ENCODE measurements at places on chromosomes 2 and 18.

DNA sequence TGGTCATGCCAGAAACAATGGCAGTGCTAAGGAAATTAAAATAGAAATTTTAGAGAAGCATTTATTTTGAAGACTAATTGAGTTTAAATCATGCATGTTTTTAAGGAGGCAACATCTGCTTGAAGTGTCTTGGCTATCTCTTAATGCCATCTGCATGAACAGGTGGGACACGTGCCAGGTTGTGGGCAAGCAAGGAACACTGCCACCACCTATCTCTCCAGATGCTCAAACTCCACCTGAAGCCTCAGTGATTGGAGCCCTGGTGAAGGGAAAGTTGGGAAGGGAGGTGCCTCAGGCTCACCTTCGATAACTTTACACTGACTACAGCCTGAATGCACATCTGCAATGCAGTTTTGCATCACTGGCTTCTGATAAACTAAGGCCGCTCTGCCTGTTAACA, 91.5 kb downstream of the TPGS2 start:
- no peaks in the 10 kb centered on the region for H3K36me3 ChIP-seq
- no peak overlapping the region for H3K4me3 ChIP-seq
- no peaks in the 10 kb centered on the region for H3K4me1 ChIP-seq
- no peak overlapping the region for H3K27ac ChIP-seq
- H3K27me3 ChIP-seq: no peaks in the 10 kb centered on the region
- DNase-seq: no peak

DNA sequence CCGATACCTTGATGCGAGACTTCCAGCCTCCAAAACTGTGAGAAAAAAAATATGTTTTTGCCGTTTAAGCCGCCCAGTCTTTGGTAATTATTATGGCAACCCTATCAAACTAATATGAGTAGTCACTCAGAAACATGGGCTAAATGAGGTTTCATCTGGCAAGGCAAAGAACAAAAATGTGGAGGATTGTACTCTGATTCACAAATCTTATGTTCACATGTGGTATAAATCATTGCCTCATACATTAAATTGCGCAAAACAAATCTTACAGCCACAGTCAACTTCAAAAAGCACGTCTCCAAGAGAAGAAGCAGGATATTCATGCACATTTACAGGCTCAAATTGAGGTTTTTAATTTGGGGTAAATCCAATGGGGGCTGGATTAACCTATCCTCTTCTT, 1435.4 kb upstream of the LRRTM1 start:
- H3K27me3 ChIP-seq: no peaks in the 10 kb centered on the region
- H3K36me3 ChIP-seq: no peaks in the 10 kb centered on the region
- H3K27ac ChIP-seq: no peak overlapping the region
- no peak overlapping the region for H3K4me3 ChIP-seq
- no peaks in the 10 kb centered on the region for H3K4me1 ChIP-seq

- H3K36me3 ChIP-seq: no peaks in the 10 kb centered on the region
- H3K27ac ChIP-seq: no peak overlapping the region
- no peak overlapping the region for H3K4me3 ChIP-seq
- H3K27me3 ChIP-seq: no peaks in the 10 kb centered on the region
- no peak for DNase-seq
Observed at GRCh38 chr2:168401048-168401556, 55.0 kb upstream of the CERS6 start.

DNA sequence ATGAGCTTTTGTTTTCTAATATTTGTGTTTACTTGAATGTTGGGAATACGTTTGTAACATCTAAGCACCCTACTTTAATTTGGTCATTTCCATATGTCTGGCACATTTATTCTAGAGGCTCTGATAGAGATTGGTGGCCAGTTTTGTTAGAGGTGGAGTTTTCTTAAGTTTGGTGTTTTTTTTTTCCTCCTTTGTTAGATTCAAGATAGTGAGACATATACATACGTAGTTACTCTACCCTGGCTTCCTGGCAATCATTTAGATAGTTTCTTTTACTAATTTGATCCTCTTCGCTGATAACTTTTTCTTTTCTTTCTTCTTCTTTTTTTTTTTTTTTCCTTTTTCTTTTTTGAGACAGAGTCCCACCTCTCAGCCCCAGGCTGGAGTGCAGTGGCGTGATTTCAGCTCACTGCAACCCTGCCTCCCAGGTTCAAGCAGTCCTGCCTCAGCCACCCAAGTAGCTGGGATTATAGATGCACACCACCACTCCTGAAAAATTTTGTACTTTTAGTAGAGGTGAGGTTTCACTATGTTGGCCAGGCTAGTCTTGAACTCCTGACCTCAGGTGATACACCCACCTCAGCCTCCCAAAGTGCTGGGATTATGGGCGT, 26.6 kb downstream of the SMCHD1 start:
- H3K4me1 ChIP-seq: no peaks in the 10 kb centered on the region
- H3K27me3 ChIP-seq: no peaks in the 10 kb centered on the region
- no peak for DNase-seq
- no peak overlapping the region for H3K27ac ChIP-seq
- no peaks in the 10 kb centered on the region for H3K36me3 ChIP-seq

GRCh38 chr2:222494104-222494739, 69.9 kb downstream of the SGPP2 start:
- no peak overlapping the region for H3K4me3 ChIP-seq
- H3K36me3 ChIP-seq: no peaks in the 10 kb centered on the region
- H3K27me3 ChIP-seq: no peaks in the 10 kb centered on the region
- no peak overlapping the region for H3K27ac ChIP-seq

DNA sequence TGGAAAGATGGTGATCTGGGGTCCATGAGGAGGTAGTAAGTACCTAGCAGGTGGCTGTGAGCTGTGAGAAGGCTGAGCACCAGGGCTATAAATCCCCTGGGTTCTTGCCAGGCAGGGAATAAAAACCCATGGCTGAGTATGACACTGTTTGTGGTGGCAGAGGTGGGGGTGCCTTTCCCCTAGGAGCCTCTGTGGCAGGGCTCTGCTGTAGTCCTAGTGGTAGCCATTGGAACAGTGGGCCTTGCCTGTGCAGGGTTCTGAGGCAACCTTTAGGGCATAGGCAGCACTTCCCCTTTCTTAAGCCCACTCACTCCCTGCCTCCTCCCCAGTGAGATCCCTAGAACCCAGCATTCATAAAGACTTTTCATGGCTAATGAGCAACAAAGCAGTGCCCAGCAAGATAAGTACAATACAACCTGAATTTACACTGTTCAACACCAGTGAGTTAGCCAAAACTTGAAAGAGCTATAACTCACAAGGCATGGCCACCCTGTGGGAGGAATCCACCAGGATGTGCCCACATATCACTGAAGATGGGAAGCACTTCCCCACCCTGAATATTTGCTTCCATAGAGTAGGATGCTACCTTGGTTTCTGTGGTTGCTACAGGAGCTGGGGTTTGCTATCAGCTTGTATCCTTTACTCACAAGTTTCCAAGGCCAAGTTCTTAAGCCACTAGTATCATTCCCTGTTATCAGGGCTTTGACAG, 100.9 kb upstream of the NEUROD1 start:
- H3K27me3 ChIP-seq: no peaks in the 10 kb centered on the region
- no peak overlapping the region for H3K4me3 ChIP-seq
- DNase-seq: no peak
- H3K27ac ChIP-seq: no peak overlapping the region

- DNase-seq: no peak
- no peak overlapping the region for H3K4me3 ChIP-seq
Observed at GRCh38 chr2:108573061-108573460, 38.8 kb downstream of the LIMS1 start.

DNA sequence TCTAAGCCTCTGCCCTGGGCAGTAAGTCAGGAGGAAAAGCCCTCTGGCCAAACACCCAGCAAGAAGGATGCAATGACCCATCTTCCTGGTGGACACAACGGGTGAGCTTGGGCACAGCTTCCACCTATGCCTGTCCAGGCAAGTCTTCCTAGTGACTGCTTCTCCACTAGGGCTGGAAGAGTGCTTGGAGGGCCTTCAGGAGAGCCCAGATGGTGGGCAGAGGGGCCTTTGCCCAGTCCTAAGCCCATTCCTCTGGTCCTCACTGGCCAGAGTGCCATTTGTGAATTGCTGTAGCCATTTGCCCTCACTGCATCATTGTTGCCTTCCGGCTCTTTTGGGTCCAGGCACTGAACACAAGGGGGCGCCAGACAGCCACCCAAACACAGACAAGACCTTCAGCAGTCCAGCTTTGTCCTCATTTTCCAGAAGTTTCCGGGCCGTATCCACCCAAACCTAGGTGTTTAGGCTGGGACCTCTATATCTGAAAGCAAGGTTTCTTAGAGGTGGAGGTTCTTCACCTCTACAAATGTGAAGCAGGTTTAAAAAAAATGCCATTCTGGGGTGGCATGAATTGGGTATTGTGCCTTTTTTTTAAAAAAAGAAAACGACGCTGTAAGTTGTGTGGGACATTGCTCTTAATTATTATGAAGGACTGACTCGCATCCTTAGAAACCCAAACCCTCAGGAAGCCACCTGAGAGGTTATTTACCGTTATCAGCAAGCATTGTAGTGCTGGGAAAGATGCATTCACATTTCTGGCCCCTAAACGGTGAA, 29.5 kb downstream of the PAX8 start:
- peak; percentile 34 for DNase-seq
- no peak overlapping the region for H3K4me3 ChIP-seq
- H3K27me3 ChIP-seq: no peaks in the 10 kb centered on the region
- no peak overlapping the region for H3K27ac ChIP-seq
- H3K36me3 ChIP-seq: no peaks in the 10 kb centered on the region
- no peaks in the 10 kb centered on the region for H3K4me1 ChIP-seq

DNA sequence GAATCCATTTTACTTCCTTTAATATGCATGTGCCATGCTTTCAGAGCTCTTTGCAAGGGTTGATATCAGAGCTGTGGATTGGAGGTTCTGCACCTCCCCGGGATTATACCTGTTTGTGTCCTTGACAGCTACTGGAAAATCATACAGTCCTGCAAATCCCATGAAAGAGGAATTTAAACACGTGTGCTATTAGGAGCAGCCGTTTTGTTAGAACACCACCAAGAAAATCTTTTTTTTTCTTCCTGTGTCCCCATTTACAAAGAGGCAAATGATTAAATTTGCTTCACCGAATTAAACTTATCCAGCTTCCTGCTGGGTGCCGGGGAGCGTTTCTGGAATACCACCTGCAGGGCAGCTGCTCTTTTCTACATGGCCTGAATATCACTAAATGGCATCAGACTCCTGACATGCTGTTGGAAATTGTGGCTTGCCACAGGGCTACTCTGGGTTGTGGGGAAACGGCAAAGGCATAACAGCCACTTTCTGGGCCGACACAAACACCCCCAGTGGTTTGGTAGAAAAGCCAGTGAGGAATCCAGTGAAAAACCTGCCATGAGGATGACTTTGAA, 23.4 kb upstream of the SOX11 start:
- H3K4me3 ChIP-seq: no peak overlapping the region
- no peak for DNase-seq
- no peaks in the 10 kb centered on the region for H3K27me3 ChIP-seq
- no peaks in the 10 kb centered on the region for H3K4me1 ChIP-seq

GRCh38 chr2:124485659-124486058, 460.6 kb downstream of the CNTNAP5 start:
- no peaks in the 10 kb centered on the region for H3K4me1 ChIP-seq
- H3K27me3 ChIP-seq: no peaks in the 10 kb centered on the region
- H3K36me3 ChIP-seq: no peaks in the 10 kb centered on the region

DNA sequence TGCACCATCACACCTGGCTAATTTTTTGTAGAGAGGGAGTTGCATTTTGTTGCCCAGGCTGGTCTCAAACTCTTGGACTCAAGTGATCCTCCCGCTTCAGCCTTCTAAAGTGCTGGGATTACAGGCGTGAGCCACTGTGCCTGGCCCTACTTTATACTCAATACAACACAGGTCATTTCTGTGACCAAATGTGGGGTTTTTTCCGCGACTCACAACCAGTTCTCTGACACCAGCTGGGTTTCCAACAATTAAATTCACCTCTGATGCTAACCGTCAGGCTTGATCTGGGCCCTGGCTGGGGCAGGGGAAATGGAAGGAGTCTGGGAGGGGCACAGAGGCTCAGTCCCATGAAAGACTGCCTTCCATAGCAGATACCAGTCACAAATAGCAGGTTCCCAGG, 64.8 kb upstream of the MCFD2 start:
- no peak for DNase-seq
- H3K27me3 ChIP-seq: no peaks in the 10 kb centered on the region
- no peaks in the 10 kb centered on the region for H3K36me3 ChIP-seq
- no peak overlapping the region for H3K27ac ChIP-seq
- H3K4me1 ChIP-seq: peaks cover 21% of the 10 kb centered on the region

- no peak overlapping the region for H3K27ac ChIP-seq
- no peaks in the 10 kb centered on the region for H3K27me3 ChIP-seq
- no peaks in the 10 kb centered on the region for H3K36me3 ChIP-seq
Observed at GRCh38 chr2:186544255-186544675, 45.6 kb upstream of the ITGAV start.

DNA sequence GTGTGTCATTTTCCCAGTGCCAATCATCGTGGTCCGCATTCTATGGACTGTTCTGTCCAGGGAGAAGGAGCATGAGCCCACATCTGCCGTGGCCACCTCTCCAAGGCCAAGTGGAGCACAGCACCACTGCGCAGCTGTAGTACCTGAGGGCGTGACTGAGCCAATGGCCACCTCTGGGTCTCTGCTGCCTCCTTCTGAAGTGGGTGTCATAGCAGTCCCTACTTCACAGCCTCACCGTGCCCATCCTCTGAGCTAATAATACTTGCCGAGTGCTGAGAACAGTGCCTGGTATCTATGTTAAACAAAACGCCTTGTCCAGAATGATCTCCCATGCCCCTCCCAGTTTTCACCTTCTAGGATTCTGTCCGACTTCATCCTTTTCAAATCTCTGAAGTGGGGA, 256.1 kb downstream of the PRKCE start:
- no peaks in the 10 kb centered on the region for H3K27me3 ChIP-seq
- H3K27ac ChIP-seq: no peak overlapping the region
- DNase-seq: no peak
- peaks cover 6% of the 10 kb centered on the region for H3K4me1 ChIP-seq
- H3K4me3 ChIP-seq: no peak overlapping the region

DNA sequence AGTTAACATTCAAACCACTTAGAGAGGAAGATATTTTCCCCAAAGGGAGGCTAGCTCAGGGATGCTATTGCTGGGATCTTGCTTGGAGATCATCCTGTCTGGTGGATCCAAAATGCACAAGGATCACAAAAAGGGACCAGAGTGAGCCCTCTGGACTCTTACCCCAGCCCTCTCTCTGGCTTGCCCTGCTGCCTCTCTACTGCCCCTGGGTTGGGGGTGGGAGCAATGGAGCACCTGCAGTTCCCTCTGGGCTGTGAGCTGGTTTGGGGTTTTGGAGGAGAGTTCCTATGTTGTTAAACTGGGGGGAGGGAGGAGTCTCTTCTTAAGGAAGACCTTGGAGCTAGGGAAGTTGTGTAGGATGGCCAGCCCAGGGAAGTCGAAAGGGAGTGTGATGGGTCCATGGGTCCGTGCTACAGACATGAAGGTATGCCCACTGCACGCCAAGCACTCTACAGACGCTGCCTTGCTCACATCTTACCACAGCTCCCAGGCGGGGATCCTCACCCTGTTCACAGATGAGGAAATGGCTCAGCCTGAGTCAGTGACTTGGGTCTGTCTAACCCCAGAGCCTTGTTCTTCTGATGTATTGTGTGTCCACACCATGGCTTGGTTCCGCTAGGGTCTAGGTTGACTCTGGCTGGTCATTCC, 3.8 kb downstream of the LBH start:
- H3K4me1 ChIP-seq: peaks cover 28% of the 10 kb centered on the region
- no peaks in the 10 kb centered on the region for H3K36me3 ChIP-seq
- peak overlapping the region; percentile 6 for H3K27ac ChIP-seq
- H3K4me3 ChIP-seq: no peak overlapping the region
- DNase-seq: no peak
- no peaks in the 10 kb centered on the region for H3K27me3 ChIP-seq

GRCh38 chr2:179106676-179107428, 56.9 kb upstream of the CCDC141 start:
- no peaks in the 10 kb centered on the region for H3K27me3 ChIP-seq
- no peaks in the 10 kb centered on the region for H3K36me3 ChIP-seq
- H3K27ac ChIP-seq: no peak overlapping the region
- no peak for DNase-seq
- no peak overlapping the region for H3K4me3 ChIP-seq
